Thoracic aorta endothelial cell (primary cell): ENCODE measurements at places on chromosomes 5 and 9. TPM values are rescaled to one million over a fixed set of nuclear protein-coding genes. Genes with fewer than 3 reads are reported as not detected.

DMRTA1 gene
- 0.27 and 1.7 TPM in 2 replicates for total RNA-seq

SLC6A7 gene
- not detected in 2 replicates for total RNA-seq

HNRNPH1 gene
- total RNA-seq: 912 and 1,073 TPM in 2 replicates

PRUNE2 gene
- total RNA-seq: 29.1 and 64.7 TPM in 2 replicates

SH3TC2 gene
- total RNA-seq: 8.8 and 9.0 TPM in 2 replicates

PLAC8L1 gene
- not detected in 2 replicates for total RNA-seq

SLC45A2 gene
- not detected in 2 replicates for total RNA-seq

ANKRD31 gene
- total RNA-seq: under 0.01 and 0.07 TPM in 2 replicates

PRLR gene
- total RNA-seq: not detected in 2 replicates
